GOT3 (cell line): ENCODE measurements at places on chromosomes 2 and 18.

DNA sequence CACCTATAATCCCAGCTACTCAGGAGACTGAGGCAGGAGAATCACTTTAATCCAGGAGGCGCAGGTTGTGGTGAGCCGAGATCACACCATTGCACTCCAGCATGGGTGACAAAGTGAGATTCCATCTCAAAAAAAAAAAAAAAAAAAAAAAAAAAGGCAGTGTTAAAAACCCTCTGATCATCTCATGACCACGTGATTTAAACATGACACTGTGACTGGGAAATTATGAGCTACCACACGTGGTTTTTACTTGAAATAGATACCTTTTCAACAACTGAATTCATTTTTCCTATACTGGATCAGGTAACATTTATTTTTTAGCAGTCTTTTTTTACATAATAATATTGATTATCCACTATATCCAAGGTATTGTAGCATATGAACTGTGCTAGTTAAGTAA, 102.7 kb downstream of the PTRHD1 start:
- no peak for DNase-seq

DNA sequence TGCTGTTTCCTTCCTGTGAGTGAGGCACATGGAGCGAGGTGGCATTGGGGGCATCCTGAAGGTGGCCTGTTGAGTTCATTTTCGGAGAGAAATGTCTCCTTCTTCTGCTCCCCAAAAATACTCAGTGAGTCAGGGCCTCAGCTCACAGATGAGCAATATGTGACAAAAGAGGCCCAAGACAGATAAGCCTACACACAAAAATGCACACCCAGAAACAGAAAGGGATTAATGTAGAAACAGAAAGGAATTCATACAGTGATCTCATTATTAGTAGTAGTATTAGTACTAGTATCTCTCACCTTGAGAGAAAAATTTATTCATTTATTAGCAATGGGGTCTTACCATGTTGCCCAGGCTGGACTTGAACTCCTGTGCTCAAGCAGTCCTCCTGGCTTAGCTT, 5.1 kb downstream of the GPR75 start:
- DNase-seq = no peak

DNA sequence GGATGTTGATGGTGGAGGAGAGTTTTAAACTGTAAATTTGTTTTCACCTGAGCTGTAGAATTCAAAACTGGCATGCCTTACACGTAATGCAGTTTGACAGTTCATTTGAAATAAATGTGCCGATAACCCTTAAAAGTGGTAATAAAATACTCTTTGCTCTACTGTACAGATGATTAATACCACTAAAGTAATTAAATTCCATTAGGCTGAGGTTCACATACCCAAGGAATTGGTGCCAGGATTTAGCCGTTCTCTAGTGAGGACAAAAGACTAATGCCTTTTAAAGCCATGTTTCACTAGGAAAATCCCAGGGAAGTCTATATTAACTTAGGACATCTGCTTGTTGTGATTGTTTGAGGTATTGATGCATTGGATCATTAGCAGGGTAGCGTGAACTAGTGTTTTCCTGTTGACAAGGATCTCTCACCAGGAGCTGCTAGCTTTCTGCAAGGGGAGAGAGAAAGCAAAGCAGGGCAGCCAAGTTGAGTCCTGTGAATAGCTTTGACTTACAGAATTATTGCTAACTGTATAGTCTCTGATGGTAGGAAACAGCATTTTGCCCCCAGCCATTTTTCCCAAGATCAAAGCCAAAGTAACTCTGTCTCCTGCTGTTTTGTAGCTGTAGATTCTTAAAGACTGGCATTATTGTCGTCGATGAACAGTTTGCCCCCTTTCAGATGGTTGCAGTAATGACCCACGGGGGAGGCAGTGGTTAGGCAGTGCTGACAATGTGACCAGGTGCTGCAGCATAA, 280.9 kb upstream of the FANCL start:
- DNase-seq = no peak

GRCh38 chr2:60508339-60508917, 45.0 kb downstream of the BCL11A start:
- DNase-seq = no peak

DNA sequence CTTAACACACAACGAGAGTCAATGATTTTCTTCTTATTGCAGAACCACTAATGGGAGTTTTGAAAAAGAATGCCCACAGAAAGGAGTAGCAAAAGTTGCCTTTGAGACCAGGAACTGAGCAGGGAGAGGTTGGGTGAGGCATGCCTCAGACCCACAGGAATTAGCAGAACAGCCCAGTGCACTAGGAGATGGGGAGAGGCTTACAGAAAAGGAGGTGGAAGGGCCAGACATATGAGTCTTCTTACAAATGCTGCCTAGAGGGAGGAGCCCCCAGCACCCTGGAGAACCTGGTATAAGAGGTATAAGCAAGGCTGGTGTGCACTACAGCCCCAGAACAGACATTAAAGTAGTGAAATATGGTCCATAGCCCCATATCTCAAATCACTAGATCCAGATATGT, 162.0 kb downstream of the DTNA start:
- no peak for DNase-seq

DNA sequence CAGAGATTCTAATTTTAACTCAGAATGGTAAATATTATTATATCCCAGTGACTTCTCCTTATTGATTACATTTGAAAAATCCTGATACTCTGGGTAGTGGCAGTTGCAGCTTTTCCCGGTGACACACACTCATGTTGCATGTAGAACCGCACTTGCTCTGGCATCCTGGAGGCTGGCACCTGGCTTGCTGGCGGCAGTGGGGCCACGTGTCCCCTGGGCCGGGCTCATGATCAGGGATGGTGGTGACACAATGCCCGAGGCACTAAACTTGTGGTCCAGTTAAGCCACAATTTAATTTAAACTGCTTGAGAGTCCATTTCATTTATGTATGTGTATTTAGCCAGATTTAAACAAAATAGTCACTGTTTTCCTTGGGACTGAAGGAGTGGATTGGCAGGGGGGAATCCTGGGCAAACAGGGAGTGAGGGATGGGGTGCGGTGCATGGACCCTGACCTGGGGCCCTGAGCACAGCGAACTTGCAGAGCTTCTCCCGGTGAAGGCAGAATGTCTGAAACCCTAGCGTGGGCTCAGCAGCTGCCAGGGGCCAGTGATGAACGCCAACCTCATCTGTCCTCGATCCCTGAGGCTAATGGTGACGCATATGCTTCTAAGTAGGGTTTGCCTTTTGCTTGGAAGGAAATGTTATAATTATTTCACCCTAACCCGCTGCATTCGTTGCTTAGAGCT, 50.0 kb downstream of the KCNG2 start:
- DNase-seq = no peak

DNA sequence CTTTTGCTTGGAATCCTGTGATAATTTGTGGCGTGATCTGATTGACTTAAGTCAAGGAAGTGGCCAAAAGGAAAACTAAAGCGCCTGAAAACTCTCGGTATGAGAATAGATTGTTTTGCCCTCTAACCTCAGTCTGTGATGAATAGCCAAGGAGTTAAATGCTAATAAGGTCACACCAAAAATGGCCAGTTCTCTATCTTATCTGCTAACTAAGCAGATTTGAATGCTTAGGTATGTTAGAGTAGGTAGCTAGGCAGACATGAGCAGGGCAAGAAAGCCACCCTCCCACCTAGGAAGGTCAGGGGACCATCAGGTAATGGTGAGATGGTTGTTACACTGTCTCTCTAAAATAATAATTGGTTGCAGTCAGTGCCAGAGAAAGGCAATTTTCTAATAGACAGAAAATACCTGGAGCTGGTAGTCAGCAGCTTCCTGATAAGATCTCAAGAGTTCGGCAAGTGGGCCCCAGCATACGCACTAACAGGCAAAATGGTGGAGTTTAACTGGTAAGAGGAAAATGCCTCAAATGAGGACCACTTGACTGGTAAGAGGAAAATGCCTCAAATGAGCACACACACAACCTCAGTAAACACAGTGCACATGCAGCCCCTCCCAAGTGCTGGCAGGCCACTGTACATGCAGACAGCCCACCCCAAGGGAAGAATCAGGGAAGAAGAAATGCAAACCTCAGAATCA, 468.4 kb downstream of the MBD2 start:
- no peak for DNase-seq

- DNase-seq = no peak
Measured at GRCh38 chr2:100247256-100248043, 74.9 kb downstream of the LONRF2 start.

- DNase-seq = no peak
Measured at GRCh38 chr2:196592911-196593881, 46.3 kb upstream of the CCDC150 start.

DNA sequence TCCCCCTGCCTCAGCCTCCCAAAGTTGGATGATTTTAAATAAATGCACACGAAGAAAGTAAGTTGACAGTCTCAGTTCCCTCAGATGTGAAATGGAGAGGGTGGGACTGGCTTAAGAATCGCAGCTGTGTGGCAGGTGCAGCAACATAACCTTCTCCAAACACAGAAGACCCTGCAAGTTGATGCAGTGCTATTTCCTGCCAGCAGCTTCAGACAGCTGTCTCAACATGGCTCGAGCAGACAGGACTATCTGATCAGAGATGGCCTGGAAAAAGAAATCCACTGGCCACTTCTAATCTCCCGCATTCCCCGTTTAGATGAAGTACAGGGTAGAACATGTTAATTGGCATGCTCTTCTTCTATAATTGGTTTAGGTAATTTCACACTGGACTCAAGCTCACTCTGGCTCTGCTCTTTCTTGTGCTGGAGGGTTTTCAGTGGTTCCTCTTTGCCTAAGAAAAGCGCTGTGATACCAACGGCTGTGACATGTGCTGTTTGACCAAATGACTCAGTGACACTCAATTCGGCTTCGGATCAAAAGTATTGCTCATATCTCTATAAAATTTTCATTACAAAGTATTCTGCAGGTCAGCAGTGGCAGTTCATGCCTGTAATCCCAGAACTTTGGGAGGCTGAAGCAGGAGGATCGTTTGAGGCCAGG, 40.2 kb downstream of the MYOM1 start:
- no peak for DNase-seq

GRCh38 chr2:13255485-13255884, 538.7 kb downstream of the TRIB2 start:
- DNase-seq = no peak

DNA sequence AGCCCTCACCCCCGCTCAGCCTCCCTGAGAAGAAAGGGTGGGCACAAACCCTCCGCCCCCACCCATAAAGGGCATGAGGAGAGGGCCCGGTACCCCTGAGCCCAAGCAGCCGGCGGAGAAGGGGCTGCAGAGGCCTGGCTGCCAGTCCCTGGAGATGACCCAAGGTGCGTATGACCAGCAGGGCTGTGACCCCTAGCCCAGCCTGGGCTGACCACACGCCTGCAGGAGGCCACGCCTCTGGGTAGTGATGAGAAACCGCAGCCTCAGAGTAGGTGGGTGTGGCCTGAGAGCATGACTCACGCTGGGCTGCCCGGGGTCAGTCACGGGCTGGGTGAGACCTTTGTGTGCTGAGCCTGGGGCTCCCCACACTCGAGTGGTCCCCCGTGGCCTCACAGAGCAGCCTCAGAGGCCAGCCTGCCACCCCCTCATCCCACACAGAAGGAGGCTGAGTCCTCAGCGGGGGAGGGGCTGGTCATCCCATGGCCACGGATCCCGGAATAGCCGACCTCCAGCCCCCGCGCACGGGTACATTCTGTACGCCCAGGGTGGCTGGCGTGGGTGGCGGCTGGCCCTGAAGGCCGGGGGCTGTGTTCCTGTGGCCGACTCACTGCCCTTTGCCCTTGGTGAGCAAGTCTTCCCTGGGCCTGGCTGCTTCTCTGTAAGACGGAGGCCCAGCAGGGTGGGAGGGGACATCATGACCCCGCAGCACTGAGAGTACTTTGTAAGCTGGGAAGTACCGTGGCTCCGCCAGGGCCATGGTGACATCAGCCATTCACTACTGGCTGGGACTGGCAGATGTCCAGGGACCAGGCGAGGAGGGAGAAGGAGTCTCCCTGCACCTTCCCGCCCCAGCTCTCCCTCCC, 110.8 kb upstream of the OTOS start:
- DNase-seq = peak; percentile 66

GRCh38 chr2:68908392-68908970, 37.3 kb upstream of the BMP10 start:
- no peak for DNase-seq

- DNase-seq = no peak
Measured at GRCh38 chr2:128504246-128505149, 185.8 kb upstream of the HS6ST1 start.

- no peak for DNase-seq
Measured at GRCh38 chr18:14924226-14924625, 176.3 kb downstream of the ANKRD30B start.

DNA sequence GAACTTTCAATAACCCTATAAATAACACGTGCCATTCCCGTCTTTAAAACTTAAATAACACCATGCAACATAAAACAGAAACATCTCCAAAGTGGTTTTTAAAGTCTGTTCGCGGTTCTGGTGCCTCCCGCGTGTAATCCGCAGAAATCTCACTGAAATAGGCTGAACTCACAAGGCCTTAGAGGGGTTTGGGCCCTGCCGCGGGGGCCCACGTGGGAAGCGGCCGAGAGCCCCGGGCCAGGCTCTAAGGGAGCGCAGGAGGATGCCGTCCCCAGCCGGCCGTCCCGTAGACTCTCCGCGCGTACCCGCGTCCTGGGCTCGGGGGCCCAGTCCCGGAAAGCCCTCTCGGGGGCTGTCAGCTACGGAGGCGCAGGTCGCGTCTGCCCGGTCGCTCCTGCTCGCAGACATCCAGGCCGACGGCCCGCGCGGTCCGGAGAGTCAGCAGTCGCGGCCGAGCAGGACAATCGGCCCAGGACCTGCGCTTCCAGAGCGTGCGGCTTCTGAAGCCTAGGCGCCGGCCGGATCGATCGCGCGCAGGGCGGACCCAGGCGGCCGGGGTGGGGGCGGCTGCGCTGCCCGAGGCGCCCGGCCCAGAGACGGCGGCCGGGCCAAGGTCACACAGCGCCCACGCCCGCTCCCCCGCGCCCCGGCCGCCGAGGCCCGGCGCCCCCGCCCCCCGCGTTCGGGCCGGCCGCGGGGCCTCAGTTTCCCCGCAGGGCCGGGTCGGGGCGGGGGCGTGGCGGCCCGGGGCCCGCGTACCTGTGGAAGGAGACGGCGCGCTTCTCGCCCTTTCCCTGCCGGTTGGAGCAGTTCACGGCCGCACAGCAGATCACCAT, 558 bp downstream of the THAP4 start:
- DNase-seq = no peak

GRCh38 chr2:70477441-70477844, 76.2 kb downstream of the TGFA start:
- no peak for DNase-seq

DNA sequence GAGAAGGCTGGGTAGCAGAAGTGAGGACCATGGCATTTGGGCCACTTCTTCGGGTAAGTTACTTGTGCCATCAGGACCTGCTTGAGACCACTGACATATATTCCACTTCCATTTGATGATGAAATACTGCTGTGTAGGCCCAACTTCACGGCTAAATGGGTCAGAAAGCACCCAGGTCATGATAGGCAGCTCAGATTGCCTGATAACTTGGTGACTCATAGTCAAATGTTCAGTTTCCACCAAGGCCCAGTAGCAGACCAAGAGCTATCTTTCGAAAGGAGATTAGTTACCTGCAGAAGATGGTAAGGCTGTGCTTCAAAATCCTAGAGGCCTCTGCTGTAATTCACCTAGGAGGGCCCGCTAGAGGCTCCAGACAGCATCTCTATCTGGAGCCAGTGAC, 31.8 kb upstream of the MEX3C start:
- no peak for DNase-seq
